ENCODE measurements at places on chromosomes 13 and 19.
A peak's percentile ranks its signal among the peaks of the same experiment; 100 is the strongest.

DNA sequence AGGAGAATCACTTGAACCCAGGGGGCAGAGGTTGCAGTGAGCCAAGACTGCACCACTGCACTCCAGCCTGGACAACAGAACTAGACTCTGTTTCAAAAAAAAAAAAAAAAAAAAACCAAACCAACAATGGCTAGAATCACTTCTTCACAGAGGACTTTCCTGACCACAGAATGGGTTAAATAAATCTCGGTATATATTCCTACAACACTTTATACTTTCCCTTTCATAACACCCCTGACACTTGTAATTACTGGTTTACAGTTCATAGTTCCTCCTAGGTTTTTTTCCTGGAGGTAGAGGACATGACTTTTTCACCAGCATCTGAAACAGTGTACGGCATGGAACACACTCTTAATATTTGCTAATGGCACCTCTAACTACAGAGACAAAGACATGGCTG, 31.4 kb downstream of the ZDHHC20 start:
- no peak for DNase-seq

- DNase-seq, result no peak
Observed at GRCh38 chr13:59487883-59488282, 675.8 kb downstream of the DIAPH3 start.

GRCh38 chr19:41233748-41234240, 14.8 kb downstream of the AXL start:
- DNase-seq, result no peak

GRCh38 chr13:111347438-111347837, 27.0 kb downstream of the TEX29 start:
- no peak for DNase-seq

- DNase-seq, result no peak
Observed at GRCh38 chr19:44308011-44308410, 3.2 kb upstream of the ZNF235 start.

DNA sequence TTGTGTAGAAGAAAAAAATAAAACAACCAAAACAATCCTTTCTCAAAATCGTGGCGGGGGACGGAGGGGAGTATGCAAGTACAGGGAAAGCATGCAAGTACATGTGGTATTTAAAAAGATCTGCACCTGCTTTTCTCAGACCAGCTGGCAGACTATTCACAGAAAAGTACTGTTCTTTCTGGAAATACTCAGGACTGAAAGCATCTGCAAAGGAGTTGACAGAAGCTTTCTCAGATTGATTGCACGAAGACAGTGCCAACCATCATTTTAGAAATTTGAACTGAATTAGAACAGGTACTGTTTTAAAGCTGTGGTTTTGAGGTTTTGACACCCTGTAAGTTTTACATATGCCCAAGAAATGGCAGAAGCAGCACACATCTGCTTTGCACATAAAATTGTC, 19.8 kb upstream of the PCDH8 start:
- no peak for DNase-seq

DNA sequence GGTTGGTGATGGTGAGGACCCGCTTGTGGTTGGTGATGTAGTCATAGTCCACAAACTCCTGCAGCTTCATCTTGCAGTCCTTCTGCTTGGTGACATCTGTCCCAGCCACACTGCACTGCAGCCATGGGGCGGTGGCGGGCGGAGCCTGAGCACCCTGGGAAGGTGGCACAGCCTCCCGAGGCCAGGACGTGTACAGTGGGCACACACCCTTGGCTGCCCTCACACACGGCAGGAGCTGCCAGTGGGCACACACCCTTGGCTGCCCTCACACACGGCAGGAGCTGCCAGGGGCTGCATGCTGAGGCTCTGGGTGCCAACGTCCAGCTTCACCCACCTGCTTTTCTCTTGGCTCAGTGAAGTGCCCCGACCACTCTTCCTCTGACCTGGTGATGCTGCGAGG, 128.7 kb downstream of the TUBA3C start:
- no peak for DNase-seq

DNA sequence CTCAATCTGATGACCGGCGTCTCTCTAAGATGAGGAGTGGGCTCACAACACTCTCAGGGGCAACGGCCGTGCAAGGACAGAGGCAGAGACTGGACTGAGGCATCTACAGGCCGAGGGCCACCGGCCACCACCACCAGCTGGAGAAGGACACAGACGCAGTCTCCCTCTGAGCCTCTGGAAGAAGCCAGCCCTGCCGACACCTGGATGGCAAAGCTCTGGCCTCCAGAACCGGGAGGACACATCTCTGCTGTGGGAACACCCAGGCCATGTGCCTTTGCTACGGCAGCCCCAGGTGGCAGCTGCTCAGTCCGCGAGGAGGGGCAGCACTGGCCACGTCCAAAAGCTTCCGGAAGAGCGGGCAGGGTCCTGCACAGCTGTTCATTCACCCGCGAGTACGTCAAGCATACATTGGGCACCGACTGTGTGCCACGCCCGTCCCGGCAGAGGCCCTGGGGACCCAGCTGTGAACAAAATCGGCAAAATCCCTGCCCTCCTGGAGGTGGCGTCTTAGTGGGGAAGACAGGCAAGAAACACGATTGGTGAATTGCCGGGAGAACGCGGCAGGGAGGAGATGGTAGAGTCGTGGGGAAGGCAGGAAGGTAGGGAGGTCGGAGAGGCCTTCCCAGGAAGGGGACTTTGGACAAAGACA, 17.1 kb downstream of the C2CD4C start:
- DNase-seq, result no peak

GRCh38 chr13:65508745-65509144, 1721.4 kb downstream of the PCDH9 start:
- no peak for DNase-seq

DNA sequence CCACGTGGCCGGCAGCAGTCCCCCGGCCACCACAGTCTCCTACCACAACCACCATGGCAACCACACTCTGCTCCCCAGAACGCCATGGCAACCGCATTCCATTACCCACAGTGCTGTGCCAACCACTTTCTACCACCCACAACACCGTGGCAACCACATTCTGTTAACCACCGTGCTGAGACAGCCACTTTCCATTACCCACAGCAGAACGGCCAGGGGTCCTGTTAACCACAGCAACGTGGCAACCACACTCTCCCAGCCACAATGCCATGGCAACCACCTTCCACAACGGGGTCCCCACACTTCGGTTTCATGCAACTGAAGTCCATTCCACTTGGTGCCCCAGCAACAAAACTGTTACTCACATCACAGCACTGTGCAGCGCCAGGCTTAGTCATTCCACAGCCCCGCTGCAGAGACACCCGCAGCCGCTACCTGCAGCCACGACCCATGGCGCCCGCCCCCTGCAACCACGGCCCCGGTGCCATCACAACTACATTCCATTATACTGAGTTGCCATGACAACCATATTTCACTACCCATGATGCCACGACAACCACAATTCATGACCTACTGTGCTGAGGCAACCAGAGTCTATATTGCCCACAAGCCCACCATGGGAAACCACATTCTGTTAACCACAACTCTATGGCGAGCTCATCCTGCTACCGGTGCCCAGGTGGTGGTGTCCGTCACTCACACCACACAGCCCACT, 10.0 kb downstream of the DPF1 start:
- DNase-seq, result peak; percentile 59

- DNase-seq, result peak; percentile 87
Observed at GRCh38 chr19:18710996-18711751, 27.7 kb downstream of the CRTC1 start.

GRCh38 chr13:37495046-37495445, 103.5 kb downstream of the POSTN start:
- no peak for DNase-seq

DNA sequence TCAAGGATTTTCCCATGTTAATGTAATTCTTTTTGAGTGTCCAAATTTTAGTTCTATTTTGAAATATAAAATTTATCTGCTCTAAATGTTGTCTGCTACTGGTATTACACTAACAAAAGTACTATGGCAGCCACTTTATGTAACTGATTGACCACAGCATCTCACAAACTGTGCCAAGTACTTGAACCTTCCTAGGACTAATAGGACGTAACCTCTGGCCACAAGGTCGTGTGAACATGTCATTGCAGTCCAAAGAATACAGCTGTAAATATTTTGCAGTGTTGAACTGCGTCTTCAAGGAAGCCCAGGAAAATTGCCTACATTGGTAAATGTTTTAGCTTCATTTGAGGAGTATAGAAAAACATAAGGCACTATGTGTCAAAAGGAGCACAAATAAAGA, 1.9 kb downstream of the KCTD4 start:
- no peak for DNase-seq

GRCh38 chr13:44312131-44312530, 61.5 kb upstream of the SERP2 start:
- DNase-seq, result no peak

GRCh38 chr13:97267418-97268059, 45.4 kb downstream of the MBNL2 start:
- no peak for DNase-seq

- no peak for DNase-seq
Observed at GRCh38 chr19:12896460-12896859, 5.5 kb downstream of the GCDH start.

- no peak for DNase-seq
Observed at GRCh38 chr13:64078025-64078424, 2662.4 kb upstream of the PCDH20 start.

DNA sequence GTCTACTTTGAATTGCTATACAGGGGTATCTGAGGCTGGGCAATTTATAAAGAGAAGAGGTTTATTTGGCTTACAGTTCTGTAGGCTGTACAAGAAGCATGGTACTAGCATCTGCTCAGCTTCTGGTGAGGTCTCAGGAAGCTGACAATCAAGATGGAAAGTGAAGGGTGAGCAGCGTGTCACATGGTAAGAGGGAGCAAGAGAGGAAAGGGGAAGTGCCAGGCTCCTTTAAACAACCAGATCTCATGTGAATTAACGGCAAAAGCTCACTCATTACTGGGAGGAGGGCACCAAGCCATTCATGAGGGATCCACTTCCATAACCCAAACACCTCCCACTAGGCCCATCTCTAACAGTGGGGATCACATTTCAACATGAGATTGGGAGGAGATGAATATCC, 222.4 kb downstream of the TDRD3 start:
- DNase-seq, result no peak

DNA sequence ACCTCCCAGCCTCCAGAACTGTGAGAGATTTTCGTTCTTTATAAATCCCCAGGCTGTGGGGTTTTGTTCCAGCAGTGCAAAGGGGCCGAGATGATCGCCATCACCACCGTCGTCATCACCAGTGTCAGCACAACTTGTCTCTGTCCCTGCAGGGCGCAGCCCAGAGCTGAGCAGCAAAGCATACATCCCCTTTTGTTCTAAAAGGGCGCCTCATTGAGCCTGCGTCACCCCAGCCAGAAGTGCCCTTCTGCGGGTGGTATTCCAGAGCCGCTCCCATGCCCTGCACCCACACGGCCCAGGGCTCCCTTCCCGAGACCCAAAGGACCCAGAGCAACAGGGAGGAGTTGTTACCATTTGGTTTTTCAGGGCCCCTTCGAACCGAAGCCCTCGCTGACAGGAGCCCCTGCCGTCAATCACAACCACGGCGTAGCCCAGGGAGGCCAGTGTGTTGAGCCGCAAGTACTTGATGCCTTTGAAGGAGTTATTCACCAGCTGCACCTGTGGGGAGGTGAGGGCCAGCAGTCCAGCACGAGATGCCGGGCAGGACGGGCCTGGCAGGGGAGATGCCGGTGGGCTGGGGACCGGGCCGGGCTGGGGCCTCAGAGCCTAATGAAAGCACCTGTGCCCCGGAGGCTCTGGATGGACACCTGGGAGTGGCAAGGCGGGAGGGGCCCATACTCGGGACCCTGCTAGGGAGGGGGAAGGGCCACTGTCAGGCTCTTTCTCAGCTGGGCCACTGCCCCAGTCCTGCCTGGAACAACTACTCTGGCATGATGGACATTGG, 14.4 kb upstream of the MYDGF start:
- no peak for DNase-seq

DNA sequence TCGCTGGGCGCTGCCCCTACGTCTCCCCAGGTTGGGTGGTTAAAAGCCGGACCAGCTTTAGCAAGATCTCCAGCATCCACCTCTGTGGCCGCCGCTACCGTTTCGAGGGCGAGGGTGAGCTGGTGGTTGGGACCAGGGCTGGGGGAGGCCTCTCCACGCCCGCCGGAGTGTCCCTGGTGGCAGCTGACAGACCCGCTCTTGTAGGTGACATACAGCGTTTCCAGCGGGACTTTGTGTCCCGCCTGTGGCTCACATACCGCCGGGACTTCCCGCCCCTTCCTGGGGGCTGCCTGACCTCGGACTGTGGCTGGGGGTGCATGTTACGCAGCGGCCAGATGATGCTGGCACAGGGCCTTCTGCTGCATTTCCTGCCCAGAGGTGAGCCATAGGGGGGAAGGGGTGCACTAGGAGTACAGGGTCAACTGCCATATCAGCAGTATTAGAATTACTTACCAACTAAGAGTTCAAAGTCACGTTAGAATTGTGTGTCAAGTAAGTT, 1.1 kb downstream of the ATG4D start:
- DNase-seq, result no peak

- no peak for DNase-seq
Observed at GRCh38 chr13:99331881-99332293, 24.7 kb upstream of the GPR183 start.

DNA sequence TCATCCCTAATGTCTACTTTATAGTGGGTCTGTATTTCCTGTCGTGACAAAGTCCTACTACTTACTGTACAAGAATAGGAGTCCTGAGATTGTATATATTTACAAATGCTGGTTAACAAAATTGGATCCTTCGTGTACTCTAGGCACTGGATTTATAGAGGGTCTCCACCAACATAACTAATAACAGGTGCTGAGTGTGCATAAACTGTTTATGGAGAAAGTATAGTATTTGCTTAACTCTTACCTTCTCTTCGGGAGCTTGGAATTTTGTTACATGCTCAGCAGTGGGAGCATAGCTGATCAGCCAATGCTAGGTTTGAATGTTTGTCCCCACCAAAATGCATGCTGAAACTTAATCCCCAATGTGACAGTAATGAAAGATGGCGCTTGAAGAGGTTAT, 12.1 kb downstream of the ZNF442 start:
- DNase-seq, result no peak

DNA sequence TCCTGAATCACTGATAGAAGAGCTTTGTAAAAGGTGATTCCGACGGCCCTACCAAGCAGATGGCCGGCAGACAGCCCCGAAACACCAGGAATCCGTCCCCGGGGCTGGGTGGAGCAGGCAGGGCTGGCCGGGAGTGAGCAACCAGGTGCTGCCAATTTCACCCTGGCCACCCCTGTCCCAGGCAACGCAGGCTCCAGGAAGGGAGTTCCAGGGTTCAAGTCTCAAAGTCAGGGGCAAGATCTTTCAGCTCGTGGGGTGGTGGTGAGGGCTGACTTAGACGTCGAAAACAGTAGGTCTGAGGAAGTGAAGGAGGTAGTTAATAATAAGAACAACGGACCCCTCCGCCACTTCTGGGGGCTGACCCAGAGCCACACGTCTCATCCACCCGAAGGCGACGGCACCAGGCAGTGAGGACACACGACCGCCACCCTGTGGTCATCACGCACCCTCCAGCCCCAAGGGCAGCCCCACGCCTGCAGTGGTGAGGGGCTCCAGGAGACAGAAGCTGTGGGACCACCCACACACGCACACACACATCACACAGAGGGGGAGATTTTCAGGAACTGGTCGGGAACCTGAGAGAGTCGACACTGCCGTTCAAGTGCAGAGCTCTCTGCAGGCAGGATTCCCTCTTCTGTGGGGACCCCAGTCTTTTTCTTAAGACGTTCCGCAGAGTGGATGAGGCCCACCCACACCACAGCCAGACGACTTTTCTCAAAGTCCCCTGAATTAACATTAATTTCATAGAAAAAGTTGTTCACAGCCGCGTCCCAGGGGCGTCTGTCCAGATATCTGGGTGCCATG, 67.2 kb downstream of the SPACA7 start:
- no peak for DNase-seq

- DNase-seq, result peak; percentile 78
Observed at GRCh38 chr19:35013041-35013819, 13.1 kb downstream of the GRAMD1A start.

GRCh38 chr13:97179501-97179900, 42.6 kb upstream of the MBNL2 start:
- DNase-seq, result no peak
